ENCODE measurements at places on chromosomes 12 and 14.

- no peak for DNase-seq
Measured at GRCh38 chr14:32481707-32482106, 152.6 kb downstream of the AKAP6 start.

DNA sequence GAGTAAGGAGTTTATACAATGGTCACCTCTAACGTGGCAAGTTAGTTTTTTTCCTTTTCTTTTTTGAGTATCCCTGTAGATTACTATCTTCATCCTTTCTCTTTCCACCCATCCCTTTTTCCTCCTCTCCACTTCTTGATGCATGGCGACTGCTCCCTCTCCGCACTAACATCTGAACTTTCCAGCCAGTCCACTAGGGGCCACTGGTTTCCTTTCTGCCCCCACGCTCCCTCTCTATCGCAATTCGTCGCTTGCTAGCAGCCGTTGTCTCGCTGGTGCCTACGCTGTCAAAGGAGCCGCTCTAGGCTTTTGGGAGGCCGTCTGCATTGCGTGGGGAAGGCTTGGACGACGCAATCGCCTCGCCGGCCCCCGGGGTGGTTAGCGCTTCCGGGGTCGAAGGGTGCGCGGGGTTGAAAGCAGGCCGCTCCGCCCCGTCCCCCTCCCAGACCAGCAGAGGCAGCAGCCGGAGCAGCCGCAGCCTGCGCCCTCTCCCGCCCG, at the start of gene PCBP2:
Gene PCBP2 (plus strand): TSS at position 442 of the 498 bp plus-strand sequence. CDS start 2,699 bp downstream, outside the sequence.
- DNase-seq, result peak; percentile 99

DNA sequence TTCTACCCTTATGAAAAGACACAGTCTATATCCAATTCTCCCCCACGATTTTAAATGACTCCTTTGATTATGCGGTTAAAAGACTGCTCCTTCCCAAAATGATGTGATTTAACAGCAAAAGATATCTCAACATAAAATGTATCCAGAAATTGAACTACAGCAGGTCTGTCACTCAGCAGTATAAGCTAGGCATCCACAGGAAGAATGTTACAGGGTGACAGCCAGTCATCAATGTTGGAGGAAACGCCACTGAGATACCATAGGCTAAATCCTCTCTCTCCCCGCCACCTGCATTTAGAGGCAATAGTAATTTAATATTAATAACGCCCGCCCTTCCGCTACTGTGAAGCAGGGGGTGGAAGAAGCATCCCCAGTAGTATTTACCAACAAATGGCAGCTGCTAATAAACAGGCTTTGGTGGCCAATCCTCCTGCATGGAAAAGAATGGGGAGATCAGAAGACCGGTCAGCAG, 613 bp downstream of the RECQL start:
- no peak for DNase-seq

DNA sequence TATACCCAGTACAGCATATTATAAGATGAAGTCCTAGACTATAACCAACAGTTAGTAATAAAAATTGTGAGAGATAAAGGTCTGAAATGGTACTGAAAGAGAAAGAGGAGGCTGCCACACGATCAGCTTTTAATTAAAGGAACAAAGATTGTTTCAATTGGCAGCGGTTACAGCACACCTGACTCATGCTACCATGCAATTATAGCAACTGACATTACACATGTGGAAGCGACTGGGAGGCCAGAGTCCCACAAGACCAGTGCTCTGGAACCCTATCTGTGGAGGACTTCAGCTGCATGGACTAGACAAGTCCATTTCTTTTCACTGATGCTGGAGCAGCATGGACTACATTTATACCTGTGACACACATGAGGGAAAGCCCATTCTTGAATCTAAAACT, 55.2 kb downstream of the SEL1L start:
- DNase-seq, result no peak

- peak; percentile 85 for DNase-seq
Measured at GRCh38 chr14:90419200-90419599, 22.4 kb downstream of the CALM1 start.

GRCh38 chr14:95188380-95188779, 31.1 kb upstream of the DICER1 start:
- no peak for DNase-seq

DNA sequence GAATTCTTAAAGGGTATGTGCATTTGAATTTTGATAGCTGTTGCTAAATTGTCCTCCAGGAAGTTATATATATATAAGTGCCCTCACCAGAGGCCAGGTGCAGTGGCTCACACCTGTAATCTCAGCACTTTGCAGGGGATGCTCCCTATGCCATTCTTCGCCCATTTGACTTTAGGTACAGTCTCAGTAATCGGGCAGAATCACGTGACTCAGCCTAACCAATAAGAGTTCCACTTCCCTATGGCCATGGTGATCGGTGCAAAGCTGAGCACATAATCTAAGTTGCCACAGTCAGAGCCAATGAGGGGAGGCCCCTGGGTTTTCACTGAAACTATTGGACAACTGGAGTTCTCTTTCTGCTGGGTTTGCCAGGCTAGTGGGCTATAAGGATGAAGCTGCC, 274.6 kb upstream of the TBX3 start:
- no peak for DNase-seq

- DNase-seq, result peak; percentile 91
Measured at GRCh38 chr14:102893452-102893851, 29.0 kb upstream of the AMN start.

- no peak for DNase-seq
Measured at GRCh38 chr14:105279642-105280361, 21.0 kb downstream of the BRF1 start.

GRCh38 chr12:111076611-111077451, 156.5 kb upstream of the MYL2 start:
- DNase-seq, result no peak

GRCh38 chr14:29587761-29588470, 339.7 kb downstream of the PRKD1 start:
- DNase-seq, result no peak

DNA sequence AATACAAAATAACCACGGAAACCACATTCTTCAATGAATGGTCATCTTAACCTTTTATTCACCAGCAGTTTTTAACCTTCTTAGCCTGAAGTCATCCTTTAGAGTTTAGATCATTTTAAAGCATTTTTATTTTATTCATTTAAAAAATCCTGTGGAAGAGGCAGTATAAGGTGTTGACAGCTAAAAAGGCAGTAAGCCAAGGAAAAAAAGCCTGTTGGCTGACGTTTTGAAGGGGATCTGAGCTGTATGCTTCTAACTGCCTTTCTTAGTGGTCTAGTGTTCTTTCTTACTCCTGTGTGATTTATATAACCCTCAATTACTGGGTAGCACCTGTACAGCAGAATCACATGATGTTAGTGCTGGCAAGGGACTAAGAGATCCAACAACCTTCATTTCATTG, 438.3 kb upstream of the SEL1L start:
- DNase-seq, result no peak

- DNase-seq, result peak; percentile 78
Measured at GRCh38 chr12:5262450-5262849, 169.5 kb upstream of the NTF3 start.

All from GM04504 (cell line).